Fibroblast of villous mesenchyme (primary cell): ENCODE measurements at places on chromosomes 1 and 21. TPM values are rescaled to one million over a fixed set of nuclear protein-coding genes. Genes with fewer than 3 reads are reported as not detected.

The KCNN3 gene
- total RNA-seq: not detected in 2 replicates

The ZFYVE9 gene
- 23.8 and 41.9 TPM in 2 replicates for total RNA-seq

The C4BPA gene
- total RNA-seq: not detected in 2 replicates

The NOC2L gene
- total RNA-seq: 66.7 and 76.9 TPM in 2 replicates

The WNT4 gene
- total RNA-seq: 0.43 and 0.64 TPM in 2 replicates

The TBX15 gene
- total RNA-seq: under 0.01 TPM in 2 replicates

The LCE6A gene
- not detected in 2 replicates for total RNA-seq

The CFHR2 gene
- total RNA-seq: not detected in 2 replicates

The OTUD7B gene
- total RNA-seq: 15.1 and 15.8 TPM in 2 replicates
